ENCODE measurements at places on chromosomes 4 and X. TPM values are rescaled to one million over a fixed set of nuclear protein-coding genes. Genes with fewer than 3 reads are reported as not detected.

DNA sequence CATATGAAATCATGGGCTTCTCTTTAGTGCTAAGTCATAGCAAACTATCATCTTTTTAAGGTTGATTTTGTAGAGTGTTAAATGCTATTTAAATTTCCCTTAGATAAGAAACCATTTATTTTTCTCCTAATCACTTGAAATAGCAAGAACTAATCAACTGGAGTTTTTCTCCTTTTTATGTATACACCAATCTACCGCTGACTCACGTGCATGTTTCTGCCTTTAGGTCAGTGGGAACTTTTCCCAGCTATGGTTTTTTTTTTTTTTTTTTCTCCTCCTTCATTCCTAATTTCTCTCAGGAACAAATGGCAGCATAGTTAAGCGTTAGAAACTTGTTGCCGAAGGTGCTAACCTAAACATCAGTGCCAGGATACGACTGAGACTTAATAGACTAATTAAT, 176.4 kb downstream of the BMPR1B start:
- DNase-seq = no peak

- no peak for DNase-seq
Measured at GRCh38 chr4:123770884-123771283, 374.3 kb downstream of the SPRY1 start.

- no peak for DNase-seq
Measured at GRCh38 chr4:174422893-174423256, 99.4 kb downstream of the HPGD start.

DNA sequence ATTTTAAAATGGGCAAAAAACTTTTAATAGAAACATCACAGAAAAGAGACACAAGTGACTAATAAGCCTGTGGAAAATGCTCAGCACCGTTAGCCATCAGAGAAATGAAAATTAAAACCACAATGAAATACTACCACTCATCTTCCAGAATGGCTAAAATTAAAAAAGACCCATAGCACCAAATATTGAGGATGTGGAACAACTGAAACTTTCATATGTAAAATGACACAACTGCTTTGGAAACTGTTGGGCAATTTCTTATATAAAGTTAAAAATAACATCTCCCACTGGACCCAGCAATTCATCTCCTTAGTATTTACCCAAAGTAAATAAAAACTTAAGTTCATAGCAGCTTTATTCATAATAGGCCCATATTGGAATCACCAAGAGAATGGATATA, 94.2 kb downstream of the TENM3 start:
- DNase-seq = no peak

DNA sequence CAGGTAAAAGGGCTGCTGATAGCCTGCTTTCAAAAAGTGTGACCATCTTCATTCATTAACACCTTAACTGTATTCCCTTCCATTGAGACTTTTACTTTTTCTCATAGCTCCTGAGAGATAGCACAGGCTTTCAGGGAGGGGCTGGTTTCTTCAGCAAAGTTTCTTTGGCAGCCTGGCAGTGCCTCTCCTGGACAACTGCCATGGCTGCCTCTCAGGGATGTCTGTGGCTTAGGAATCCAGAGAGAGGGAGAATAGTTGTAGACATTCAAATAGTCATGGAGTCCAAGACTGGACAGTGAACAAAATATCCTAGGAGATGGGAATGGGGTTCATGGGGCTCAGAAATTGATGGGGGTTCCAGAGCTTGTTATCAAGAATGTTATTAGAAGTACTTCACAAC, 81.1 kb downstream of the FAM47B start:
- DNase-seq = no peak

Gene MUC7
- not detected for polyA plus RNA-seq

Gene KCNIP4
- polyA plus RNA-seq = 4.0 TPM

Gene HPF1
- 12.2 TPM for polyA plus RNA-seq

Data from brain (organoid and tissue), 16 donors.